ENCODE measurements at places on chromosomes 1 and 21. TPM values are rescaled to one million over a fixed set of nuclear protein-coding genes. Genes with fewer than 3 reads are reported as not detected.

FMO1 gene
- 0.47 TPM for total RNA-seq

DNA sequence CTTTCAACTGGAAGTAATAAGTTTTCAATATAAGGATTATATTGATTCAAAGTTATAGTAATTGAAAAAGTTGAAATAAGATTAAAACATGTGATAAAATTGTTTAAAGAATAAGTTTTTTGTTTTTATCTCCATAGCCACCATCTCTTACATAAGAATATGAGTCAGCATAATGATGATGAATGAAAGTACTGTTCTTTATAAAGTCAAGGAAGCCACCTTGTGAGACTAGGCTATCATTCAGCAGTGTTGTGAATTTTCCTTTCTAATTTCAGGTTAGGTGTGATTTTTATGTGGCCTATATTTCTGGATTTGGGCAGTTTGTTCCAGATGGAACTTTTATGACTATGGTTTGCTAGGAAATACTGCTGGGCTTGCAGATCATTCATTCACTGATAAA is 22.4 kb upstream of the ASB17 start:
- DNase-seq, result no peak

GRCh38 chr21:26148071-26148839 is 22.3 kb downstream of the APP start:
- DNase-seq, result no peak

GRCh38 chr1:205706601-205707502 is 26.5 kb upstream of the SLC45A3 start:
- DNase-seq, result no peak

- no peak for DNase-seq
These were observed 31.4 kb upstream of the KIRREL1 start for GRCh38 chr1:157961805-157962762.

DNA sequence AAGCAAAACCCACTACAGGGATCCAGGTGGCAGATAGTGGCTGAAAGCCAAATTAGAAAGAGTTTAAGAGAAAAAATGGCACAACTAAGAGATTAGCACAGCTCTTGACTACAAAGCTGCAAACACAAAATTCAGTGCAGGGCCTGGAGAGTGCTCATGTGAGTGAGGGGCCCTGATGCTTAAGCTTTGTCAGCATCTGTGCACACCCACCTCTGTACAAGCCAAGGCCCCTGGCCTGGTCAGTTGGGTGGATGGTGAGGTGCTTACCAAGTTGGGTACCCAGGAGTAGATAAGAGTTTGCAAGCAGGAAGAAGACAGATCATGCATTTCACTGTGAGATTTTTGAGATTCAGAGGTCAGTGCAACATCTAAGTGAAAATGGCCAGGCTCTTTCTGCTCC is 62.7 kb upstream of the ATP1B1 start:
- no peak for DNase-seq

TRMT1L gene
- total RNA-seq, result 24.0 TPM

LCE3D gene
- total RNA-seq, result not detected

DNA sequence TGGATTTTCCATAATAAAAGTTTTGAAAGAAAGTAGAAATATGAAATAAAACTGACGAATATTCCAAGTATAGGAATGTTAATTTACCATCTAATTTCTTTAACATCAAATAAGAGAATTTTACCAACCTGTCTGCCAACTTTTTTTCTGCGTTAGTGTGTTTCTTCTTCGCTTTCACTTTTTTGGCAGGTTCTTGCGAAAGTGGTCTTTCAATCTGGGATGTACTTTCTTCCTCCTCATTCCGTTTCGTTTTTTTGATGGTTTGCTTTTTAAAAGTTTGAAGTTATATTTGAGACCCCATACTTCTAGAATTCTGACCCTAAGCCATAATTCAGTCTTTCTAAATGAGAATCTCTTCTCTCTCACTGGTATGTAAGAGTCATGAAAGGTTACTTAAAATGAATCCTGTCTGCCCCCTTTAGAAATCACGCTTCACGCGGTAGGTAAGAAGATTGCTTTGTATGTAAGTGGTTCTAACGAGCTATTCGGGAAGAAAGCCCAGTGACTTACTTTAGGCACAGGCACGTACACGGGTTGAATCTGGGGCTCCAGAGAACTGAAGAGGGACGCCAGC is 580 bp downstream of the RBM34 start:
- no peak for DNase-seq

DNA sequence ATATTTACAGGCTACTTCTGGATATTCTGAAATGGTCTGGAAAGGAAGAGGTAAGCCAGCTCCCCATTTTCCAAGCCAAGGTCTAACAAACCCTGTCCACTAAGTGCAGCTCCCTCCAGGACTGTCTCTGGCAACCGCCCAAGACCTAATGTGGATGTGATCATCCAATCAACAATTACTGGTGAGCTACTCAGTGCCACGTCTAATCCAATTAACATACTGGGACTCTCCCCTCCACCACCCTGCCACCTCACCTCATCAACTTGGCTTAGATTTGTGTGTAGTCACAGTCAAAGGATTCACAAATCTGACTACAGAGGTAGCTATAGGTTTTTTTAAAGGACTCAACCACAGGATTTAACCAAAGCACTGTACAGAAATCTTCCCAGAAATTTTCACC is 25.4 kb upstream of the S100A7 start:
- no peak for DNase-seq

DNA sequence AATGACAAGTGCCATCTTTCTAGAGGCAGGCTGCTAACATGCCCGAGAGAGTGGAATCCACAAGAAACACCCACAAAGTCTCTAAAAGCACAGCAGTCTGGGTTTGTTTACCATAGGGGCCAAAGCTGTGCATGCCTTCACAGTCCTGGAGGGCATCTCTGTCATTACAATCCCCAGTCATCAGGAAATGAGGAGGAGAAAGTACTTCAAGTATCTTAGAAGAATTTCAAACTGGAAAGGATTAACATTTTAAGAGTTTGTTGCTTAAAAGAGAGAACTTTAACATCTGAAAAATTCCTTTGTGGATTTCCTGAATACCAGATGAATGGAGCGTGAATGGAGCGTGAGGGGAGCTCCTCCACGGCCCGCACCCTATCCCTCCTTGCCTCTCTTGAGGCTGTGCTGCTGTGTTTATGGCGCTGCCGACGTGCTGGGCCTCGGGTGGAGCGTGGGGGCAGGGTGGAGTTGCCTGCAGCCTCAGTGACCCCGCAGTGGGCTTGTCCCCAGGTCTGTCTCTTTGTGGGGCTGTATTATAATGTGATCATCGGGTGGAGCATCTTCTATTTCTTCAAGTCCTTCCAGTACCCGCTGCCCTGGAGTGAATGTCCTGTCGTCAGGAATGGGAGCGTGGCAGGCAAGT is 23.3 kb downstream of the SLC6A17 start:
- DNase-seq, result no peak

DNA sequence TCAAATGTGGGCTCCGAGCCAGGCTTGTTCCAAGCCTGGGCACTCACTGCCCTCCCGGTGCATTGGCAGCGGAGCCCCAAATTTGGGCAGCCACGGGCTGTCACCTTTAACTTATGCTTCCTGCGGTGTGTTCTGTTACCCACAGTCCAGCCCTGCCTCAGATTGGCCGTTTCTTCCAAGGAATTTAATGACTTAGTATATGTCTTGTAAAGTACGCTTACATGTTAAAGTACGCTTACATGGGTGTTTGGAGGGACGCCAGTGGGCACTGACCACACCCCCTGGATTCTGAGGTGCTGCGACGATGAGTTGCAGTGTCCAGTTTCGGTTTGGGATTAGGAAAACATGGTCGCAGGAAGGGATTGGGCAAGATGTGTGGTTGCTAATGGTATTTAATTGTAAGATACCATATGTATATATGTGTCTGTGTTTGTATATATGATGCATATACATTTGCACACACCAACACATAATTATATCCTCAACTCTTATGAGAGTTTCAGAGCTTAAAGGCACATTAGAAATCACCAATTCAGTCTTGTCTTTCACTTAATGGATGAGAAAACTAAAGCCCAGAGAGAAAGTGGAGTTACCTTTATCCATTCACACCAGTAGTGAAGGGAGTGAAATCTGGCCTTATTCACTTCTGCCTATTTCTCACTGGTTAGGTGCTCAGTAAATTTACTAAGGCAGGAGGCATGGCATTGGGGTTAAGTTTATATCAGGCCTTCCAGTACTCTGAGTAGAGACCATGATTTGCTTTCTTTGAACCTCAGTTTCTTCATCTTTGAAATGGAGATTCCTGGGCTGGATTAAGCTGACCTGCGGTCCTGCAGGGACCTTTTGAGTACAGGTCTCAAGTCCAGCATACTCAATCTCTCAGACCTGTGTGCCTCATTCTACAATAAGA is 1.0 kb downstream of the SMYD2 start:
- DNase-seq, result no peak

DNA sequence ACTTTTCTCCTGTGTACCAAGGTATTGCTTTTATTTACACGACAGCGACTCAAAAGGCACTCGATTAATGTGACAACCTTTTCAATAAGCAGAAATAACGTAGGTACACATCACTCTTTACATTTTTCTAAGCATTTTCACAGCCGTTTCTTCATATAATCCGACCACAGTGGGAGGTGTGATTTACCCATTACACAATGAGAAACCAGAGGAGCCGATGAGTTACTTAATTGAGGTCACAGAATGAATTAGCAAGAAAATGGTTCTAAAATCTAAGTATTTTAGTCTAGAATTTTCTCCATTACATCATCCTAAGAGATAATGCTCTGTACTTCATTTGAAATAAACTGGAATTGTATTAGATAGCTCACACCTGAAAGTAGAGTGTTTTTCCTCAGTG is 71.5 kb downstream of the UMODL1 start:
- no peak for DNase-seq

GRCh38 chr1:165144757-165145397 is 211.6 kb downstream of the LMX1A start:
- peak; percentile 62 for DNase-seq

RORC gene
- 9.1 TPM for total RNA-seq

DNA sequence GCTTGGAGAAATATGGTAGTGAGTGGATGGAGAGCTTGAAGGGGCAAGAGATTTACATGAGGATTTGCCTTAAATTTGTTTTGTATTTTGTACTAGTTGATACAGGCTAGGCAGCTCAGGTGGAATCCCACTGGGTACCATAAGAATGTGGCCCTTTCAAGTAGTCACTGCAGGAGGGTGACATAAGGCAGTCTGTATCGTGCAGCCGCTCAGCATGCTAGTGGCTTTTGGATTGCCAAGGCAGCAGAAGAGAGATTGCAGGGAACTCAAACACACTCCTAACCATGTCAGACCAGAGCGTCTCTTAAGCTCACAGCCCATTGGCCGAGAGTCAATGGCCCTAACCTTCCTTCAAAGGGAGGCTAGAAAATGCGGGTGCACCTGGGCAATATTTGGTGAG is 420.0 kb downstream of the ADGRL2 start:
- no peak for DNase-seq

DNA sequence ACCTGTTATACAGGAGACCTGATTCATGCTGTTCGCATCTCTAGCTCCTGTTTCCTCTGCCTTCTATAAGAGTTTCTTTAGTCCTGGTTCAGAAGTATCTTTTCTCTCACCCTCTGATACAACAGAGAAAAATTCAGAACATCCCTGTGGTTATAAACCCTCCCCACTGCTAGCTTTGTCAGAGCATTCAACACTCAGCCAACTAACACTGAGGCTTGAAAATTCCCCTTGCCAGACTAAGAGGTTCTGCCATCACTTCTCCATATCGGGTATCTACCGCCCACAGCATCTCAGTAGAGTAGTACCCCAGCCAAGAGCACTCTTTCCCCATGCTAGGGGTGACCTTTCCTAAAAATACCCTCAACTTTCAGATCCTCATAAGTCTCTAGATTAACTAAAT is 19.6 kb upstream of the PIK3R3 start:
- no peak for DNase-seq

RHD gene
- not detected for total RNA-seq

SPRR1A gene
- not detected for total RNA-seq

DNA sequence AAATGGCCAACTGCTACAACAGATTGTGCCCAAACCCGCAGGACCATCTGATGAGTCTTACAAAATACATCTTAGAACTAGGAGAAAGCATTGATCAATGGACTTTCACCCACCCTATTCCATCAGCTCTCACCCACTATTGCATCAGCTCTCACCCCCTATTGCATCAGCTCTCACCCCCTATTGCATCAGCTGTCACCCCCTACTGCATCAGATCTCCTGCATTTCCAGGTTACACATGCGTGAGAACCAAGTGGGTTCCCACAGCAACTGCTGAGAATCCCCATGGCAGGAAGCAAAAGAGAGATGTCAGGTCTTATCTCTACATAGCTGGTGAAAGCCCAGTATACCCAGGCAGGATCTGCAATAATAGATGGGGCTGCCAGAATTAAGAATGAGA is 533.5 kb downstream of the LTN1 start:
- no peak for DNase-seq

DNA sequence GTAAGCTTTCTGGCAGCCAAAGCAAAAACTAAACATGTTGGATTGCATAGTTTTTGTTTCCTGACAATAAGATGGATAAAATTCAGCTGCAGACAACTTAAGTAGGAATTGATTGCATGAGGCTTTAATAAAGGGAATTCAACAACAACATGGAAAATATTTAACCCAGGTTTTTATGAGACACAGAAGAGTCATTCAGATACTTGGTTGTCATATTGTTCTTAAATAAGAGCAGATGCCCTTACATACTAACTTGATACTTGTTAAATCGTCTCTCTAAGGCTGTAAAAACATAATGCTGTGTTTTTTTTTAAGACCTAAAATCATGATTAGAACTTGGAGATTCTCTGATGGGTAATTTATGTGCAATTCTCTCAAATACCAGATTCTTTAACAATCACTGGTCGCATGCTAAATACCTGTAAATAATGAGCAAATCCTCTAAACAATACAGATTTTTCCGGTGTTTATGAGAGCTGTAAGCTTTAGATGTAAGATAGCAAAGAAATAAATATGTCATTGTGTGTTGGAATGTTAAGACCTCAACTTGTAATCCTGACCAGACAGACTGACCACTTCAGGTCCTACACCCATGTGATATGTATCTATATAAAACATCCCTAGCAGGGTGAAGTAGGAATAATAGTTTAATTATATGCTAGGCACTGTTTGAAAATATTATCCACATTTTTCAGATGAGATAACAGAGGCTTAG is 37.8 kb upstream of the CD34 start:
- DNase-seq, result no peak

DNA sequence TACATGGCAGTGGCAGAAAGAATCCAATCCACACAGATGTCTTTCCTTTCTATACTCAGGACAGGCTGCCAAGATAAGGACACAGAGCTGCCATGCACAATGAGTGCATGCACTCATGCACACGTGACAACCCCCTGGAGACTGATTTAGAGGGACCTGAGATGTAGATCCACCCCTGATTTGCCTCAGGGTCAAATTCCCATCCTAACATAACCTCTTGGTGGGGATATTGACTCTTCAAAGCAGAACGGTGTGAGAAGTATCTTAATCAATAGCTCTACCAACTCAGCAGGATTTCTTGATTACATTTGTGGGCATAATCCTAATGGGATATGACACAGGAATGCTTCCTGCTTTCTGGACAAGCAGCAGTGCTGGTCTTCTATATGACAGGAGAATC is 125.2 kb upstream of the DSCAM start:
- DNase-seq, result no peak

DNA sequence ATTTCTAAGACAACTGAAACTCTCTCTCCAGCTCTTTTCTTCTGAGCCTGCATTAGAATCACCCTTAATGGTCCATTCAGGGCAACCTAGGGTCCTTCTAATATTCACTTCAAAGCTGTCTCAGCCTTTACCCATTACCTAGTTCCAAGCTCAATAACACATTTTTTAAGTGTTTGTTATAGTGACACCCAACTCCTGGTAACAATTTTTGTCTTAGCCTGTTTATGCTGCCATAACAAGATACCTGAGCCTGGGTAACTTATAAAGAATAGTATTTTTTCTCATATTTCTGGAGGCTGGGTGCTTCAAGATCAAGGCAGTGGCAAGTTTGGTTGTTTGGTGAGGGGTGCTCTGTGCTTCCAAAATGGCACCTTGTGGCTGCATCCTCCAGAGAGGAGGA is 531.5 kb upstream of the USP24 start:
- no peak for DNase-seq

Measured in right atrium auricular region (tissue), 2 donors.